ENCODE measurements at places on chromosomes 13 and 19.

GRCh38 chr13:91572944-91573598, 174.7 kb downstream of the GPC5 start:
- DNase-seq: no peak

DNA sequence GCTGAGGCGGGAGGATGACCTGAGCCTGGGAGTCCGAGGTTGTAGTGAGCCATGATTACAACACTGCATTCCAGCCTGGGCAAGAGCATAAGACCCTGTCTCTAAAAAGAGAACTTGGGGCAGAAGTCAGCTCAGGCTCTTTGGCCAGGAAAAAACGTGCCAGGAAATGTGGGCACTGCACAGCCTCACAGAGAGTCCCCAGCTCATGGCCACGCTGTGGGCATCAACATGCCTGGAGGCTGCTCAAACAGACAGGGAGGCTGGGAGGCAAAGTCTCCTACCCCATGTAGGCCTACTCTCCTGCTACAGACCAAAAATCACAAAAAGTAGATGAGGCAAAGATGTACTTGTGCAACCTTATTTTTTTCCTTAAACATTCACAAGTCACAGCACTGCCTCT, 49.4 kb downstream of the PEPD start:
- no peak for DNase-seq

- no peak for DNase-seq
Measured at GRCh38 chr13:32549788-32550187, 11.2 kb upstream of the N4BP2L2 start.

DNA sequence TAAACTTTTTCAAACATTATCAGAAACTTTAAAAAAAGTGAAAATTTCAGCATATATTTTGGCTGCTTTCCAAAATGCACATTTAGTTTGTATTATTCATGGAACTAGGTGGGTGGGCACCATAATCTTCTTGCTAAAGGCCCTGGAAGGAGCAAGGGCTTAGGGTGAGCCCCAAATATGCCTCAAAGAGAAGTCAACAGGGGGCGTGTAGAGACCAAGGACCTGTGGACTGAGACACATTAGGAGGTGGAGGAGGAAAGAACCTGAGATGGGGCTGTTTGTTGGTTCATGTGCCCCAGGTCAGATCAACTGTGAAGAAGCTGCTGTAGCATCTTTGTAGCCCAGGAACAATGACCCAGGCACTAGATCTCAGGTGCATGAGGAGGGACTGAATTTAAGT, 79.6 kb upstream of the OLFM4 start:
- no peak for DNase-seq

DNA sequence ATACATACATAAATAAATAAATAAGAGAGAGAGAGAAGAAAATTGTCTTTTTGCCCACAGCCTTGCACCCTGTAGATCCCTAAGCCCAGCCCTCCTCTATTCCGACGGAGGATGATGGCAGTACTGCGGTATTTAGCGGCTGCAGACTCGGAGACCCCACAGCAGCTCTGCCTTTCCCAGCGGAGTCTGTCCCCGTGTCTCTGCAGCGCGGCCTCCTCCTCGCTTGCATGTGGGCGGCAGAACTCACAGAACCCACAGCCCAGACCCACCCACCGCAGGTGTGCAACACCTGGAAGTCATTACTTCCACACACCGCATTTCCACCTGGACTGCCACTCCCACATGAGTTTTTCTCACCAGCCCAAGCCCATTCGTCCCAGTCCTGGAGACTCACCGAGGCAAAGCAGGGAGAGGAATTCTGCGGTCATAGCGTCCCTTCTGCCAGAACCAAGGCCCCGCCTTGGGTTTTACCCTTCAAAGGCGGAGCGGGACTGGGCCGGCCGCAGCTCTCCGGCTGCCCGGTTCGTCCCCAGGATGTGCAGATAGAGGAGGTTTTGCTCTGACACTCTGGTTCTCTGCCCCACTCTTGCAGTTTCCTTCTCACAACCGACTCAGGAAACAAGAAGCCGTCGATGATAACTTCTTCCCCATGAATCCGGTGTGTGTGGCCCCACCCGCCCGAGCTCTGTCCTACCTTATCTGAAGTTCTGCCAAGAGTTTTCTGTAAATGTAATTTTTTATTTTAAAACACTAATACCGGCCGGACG, at the start of gene VSTM1:
VSTM1 (minus strand) TSS at position 548 of the 767 bp plus-strand sequence; CDS start at position 428, 120 bp downstream.
- no peak for DNase-seq

DNA sequence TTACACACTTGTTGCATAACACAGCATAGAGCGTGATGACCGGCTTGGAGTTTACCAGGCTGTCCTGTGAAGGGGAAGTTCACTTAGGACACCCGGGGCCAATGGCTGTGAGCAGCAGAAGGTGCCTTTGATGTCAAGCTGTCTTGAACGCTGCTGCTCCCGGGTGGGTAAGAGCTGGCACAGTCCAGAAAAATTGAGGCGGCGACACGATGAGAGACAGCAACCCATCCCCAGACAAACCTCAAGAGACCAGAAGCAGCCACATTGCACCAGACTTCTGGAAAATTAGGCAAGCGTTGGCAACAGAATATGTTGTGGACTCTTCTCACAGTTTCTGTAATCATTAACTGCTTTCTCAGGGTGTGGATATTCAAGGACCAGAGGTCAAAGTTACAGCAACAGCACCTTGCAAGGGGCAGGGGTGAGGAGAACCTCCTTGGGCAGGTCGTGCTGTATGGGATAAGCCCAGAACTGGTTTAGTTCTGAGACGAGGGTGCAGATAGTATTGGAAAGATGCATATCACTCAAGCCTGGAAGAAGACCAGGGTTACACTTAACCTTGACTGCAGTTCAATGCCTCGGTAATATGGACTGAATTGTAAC, 10.1 kb downstream of the NFILZ start:
- no peak for DNase-seq

DNA sequence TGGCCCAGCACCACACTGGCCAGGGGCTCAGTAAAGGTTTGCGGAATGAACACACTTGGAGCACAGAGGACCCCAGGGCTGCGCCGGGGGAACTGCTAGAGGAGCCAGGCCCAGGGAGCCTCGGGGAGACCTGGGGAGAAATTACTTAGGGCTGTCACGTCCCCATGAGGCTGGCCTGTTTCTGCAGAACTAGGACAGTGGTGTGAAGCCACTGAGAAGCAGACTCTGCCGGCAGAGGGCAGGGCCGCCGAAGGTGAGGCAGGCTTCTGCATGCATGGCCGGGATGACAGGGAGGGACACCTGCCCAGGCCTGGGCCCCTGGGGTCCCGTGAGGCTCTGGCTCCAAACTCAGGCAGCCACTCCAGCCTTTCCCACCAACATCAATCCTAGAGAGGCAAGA, 26.4 kb downstream of the ELAVL1 start:
- DNase-seq: no peak

GRCh38 chr13:28505543-28506135, 10.7 kb upstream of the FLT1 start:
- DNase-seq: no peak

GRCh38 chr19:39156326-39157230, 31.0 kb downstream of the PAK4 start:
- DNase-seq: no peak

DNA sequence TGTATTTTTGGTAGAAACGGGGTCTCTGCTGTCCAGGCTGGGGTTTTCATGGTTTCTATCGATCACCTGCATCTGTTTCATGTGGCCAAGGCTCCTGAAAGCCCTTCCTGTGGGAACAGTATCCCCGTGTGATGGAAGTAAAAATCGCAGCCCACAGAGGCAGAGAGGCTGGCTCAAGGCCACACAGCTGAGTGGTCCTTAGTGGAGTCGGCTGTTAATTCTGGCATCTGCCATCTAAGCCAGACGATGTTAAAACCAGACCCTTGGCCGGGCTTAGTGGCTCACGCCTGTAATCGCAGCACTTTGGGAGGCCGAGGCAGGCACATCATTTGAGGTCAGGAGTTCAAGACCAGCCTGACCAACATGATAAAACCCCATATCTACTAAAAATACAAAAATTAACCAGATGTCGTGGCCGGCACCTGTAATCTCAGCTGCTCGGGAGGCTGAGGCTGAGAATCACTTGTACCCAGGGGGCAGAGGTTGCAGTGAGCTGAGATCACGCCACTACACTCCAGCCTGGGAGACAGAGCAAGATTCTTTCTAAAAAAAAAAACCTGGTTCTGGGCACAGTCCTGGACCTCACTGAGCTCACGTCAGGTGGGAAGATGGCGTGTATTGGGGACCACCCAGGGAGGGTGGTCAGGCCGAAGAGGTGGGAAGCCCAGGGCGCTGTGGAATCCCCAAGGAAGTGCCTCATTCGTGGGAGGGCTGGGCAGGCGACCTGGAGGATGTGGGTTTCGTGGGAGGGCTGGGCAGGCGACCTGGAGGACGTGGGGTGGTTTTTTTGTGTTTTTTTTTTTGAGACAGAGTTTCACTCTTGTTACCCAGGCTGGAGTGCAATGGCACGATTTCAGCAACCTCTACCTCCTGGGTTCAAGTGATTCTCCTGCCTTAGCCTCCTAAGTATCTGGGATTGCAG, 18.5 kb upstream of the MISP start:
- DNase-seq: no peak

DNA sequence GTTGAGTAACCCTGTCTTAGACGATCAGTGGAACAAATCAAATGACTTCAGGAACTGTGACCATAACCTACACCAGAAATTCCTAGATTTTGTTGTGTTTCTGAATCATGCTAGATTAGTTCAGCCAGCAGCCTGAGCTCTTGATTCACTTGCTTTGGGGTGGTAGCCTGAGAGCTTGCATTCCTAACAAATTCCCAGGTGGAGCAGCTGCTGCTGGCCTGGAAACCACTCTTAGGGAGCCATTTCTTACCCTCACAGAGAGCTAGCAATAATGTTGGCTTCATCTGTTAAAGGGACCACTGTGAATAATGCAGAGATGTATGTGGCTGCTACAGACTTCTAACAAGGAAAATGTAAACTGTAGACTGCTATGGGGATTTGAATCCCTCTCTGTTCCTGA, 388.1 kb upstream of the PRR20A start:
- DNase-seq: no peak

GRCh38 chr13:34011552-34012085, 193.7 kb downstream of the RFC3 start:
- DNase-seq: no peak

- no peak for DNase-seq
Measured at GRCh38 chr13:99446242-99446641, 55.0 kb upstream of the TM9SF2 start.

DNA sequence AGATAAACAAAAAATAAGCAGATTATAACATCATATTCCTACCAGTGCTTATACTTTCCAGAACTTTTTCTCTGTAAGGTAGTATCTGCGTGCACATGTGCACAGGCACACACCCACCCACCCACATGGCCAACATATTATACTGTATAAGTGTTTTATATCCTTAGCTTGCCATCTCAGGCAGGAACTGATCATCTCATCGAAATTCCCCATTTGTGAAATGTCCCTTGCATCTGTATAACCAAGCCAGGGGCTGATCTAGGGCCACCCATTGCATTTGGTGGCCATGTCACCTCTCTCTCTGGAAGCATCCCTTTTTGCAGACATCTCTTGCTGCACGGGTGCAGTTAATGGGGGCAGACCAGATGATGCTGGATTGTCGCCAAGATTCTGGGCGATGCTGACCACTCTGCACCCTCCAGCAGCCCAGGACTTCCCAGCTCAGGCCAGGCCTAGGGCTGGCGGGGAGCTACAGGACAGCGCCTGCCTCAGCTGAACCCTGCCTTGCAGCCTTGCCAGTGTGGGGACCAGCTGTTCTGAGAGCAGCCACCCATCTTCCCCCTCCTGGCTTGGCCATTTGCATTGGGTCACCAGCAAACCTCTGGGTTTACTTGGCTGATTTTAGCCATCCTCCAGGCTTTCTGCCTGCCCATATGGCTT, 95.9 kb downstream of the SLC7A1 start:
- no peak for DNase-seq

- no peak for DNase-seq
Measured at GRCh38 chr19:4094761-4095487, 28.2 kb upstream of the ZBTB7A start.

DNA sequence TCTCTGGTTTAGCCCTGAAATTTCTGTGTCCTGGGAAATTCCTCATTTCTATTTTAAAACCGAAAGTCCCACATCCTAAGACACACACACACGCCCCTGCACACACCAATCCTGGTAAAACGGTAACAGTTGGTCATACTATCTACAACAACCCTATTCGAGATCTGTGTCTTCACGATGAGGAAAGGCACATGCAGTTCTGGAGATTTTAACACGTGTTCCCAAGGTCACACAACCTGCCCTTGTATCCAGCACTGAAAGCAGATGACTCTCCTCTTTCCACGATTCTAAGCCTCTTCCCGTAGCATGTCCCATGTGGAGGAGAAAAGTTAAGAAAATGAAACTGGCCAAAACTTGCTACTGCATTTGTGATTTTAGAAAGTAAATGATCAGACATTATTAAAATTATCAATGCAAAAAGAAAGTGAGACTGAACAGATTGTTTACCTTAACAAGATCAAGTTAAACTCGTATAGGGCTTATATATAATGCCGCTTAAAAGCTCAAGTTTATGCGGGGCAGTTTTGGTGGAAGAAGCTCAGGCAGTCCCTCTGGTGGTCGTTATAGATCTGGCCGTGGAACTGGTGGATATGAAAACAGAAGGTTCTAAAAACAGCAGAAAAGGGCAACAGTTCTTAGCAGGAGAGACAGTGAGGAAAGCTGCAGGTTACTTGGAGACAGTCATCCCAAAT, 32.7 kb downstream of the VSTM1 start:
- DNase-seq: no peak

DNA sequence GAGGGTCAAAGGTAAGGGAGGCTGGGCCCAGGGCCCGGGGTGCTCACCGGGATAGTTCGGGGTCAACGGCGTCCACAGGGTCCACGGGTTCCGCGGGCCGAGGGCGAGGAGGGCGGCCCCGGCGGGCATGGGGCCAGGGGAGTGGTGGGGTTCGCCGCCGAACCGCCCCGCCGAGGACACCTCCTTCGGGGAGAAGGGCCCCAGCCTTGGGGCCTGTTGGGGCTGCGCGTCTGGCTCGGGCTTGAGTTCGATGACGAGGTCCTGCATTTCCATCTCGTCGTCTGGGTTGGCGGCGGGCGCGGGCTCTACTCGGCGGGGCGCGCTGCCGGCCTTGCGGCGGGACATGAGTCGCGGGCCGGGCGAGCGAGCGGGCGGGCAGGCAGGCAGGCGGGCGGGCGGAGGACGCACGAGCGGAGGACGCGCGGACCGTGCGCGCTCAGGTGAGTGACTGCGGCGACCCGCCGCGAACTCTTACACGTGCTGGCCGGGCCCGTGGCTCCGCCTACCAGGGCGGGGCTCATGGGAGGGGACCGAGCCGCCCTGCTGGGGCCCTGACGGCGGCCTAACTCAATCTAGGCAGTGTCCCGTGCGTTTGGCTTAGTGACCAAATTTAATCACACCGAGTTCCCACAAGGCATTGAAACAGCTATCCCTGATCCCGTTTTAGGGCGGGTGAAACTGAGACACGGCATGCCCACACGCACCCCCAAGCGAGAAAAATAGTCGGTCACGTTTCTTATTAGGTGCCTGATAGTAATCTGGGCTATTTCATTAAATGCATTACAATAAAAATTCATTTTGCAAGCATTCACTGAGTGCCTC, at the start of gene ZNF296:
ZNF296 (minus strand) TSS at position 450 of the 822 bp plus-strand sequence; CDS start at position 345, 105 bp downstream.
- DNase-seq: peak; percentile 85

DNA sequence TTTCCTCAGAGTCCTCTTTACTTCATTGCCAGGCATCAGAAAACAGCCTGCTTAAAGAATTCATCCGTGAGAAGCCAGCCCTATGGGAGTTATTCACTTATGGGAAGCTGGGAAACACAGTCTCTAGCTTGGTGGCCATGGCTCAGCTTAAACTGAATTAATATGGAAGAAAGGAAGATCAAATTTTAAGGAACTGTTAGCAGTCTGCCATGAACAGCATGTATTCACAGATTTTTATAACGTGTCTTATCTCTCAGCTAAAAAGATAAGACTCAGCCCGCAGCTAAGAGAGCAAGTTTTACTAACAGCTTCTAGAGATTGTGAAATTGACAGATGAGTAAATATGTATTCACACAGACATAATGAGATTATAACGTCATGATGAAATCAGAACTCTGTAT, 253.7 kb upstream of the RXFP2 start:
- no peak for DNase-seq

GRCh38 chr19:34733266-34733745, 737 bp upstream of the ZNF181 start:
- no peak for DNase-seq
